Small intestine (tissue), 16 donors: ENCODE measurements at places on chromosomes 4 and X.
A peak's percentile ranks its signal among the peaks of the same experiment; 100 is the strongest.

DNA sequence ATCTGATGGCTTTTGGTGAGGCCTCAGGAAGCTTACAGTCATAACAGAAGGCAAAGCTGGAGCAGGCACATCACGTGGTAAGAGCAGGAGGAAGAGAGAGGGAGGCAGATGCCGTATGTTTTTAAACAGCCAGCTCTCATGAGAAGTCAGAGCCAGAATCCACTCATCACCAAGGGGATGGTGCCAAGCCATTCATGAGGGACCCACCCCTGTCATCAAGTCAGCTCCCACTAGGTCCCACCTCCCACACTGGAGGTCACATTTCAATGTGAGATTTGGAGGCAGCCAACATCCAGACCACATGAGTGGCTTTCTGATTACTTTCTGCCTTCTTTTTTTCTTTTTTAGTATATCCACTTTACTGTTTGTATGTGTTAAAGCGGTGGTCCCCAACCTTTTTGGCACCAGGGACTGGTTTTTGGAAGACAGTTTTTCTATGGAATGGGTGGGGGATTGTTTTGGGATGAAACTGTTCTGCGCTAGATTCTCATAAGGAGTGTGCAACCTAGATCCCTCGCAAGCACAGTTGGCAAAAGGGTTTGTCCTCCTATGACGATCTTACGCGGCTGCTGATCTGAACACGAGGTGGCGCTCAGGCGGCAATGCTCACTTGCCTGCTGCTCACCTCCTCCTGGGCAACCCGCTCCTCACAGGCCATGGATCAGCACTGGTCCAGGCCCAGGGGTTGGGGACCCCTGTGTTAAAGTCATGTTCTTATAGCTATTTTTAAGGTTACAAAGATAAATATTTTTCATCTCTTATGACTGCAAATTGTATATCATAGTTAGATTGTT lies 61.7 kb downstream of the SLIT2 start:
- DNase-seq, result peak; percentile 28

DNA sequence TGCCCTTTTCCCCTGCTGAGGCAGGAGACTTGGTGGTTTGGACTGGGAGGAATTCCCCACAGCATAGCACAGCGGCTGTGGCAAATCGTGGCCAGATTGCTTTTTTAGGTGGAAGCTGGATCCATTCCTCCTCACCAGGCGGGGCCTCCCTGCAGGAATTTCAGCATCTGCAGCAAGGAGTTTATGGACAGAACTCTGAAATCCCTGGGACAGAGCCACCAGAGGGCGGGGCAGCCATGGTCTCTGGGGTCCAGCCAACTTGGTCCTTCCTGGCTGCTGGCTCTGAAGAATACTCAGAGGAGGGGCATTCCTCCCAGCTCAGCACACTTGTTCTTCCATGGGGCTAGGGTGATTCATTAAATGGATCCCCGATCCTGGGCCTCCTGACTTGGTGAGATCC lies 794.3 kb downstream of the SH3BGRL start:
- DNase-seq, result no peak

DNA sequence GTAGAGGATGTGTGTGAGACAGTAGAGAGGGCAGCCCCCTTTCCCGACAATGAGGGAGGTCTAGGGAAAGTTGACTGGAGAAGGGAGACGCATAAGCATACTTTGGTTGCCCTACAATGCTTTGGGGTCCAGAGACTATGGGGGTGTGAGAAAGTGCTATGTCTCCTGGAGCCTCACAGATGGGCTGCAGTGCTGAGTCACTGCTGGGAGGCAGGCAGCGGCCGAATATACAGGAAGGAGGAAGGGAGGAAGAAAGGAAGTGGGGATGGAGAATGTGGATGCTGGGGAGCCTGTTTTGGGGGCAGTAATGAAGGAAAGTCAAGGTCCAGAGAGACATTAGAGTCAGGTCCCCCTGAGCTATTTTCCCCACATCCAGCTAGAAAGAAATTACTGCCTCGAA lies 12.7 kb downstream of the DRP2 start:
- no peak for DNase-seq

GRCh38 chr4:2728221-2728620 lies 27.9 kb downstream of the TNIP2 start:
- DNase-seq, result no peak

GRCh38 chrX:13994104-13994503 lies 35.6 kb downstream of the GEMIN8 start:
- DNase-seq, result no peak

DNA sequence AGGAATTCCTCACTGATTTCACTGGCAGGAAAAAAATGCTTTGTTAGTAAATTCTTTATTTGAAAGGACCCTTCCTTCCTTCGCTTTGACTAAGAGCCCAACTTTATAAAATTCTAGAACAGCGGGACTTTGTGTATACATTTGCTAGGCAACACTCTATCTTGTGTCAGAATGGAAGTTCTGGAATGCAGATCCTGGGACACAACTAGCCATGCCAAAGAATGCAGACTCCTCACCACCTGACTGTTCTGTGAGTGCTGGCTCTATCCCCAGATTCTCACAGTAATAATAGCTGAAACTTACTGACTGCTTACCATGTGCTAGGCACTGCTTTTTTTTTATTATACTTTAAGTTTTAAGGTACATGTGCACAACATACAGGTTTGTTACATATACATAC lies 73.3 kb upstream of the ZDHHC15 start:
- DNase-seq, result no peak

- no peak for DNase-seq
These were observed 47.8 kb downstream of the GAB1 start for GRCh38 chr4:143384381-143384994.

DNA sequence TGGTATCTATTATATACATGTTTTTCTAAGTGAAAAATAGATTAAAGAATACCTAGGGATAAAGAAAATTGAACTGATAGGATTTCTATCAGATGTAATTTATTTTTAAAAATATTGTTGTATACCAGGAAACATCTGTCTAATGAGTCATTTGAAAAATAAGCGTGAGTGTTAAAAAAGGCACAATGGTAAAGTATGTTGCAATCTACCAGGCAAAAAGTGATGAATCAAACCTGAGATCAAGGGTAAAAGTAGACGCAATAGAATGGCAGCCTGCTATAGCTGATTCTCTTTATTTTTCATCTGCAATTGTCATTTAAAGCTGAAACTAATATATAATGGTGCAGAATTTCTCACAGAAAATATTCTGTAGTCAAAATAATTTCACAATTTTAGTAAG lies 1119.6 kb downstream of the PCDH18 start:
- DNase-seq, result no peak

DNA sequence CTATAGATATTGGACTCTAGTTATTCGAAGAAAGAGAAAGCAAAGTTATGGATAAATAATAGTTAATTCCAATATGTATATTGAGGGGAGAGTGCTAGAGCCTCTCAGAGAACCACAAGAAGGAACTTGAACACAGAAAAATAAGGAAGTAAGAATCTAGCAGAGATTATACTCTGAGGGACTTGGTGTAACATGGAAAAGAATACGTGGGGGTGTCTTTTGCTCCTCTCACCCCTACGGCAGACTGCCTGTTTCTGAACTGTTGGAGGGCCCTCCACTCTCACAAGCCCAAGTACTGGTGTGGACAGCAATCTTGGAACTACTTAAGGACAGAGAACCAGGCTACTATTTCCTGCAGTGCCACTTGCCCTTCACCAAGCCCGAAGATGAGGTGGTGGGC lies 1174.4 kb upstream of the PCDH10 start:
- no peak for DNase-seq

- DNase-seq, result no peak
These were observed 14.8 kb upstream of the RASGEF1B start for GRCh38 chr4:81486502-81486901.

DNA sequence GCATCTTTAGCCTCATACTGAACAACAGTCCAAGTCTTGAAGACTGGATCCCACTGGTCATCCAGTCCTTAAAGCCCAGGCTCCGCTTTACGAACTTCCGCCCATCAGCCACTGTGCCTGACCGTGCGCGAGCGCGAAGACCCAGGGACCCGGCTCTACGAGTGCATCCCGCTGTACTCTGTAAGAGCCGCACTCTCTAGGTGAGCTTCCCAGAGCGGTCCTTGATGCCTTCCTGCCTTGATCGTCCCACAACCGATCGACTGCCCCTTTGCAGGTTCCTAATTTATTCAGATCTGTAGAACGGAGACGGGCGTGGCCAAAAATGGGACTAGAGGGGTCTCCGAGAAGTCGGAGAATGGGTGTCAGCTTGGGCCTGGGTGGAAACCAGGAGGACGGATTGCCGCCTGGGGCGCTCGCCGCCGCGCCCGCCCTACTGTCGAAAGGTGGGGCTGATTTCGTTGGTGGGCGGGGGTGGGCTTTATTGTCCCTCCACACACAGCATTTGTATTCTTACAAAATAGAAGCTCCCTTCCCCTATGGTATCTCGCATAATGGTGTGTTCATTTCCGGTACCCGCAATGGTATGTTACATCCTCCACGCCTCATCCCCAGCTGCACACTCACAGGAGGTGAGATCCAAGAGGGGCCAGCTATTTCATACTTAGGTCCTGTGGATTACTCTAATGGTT lies 42.3 kb upstream of the FAM156A start:
- DNase-seq, result no peak

DNA sequence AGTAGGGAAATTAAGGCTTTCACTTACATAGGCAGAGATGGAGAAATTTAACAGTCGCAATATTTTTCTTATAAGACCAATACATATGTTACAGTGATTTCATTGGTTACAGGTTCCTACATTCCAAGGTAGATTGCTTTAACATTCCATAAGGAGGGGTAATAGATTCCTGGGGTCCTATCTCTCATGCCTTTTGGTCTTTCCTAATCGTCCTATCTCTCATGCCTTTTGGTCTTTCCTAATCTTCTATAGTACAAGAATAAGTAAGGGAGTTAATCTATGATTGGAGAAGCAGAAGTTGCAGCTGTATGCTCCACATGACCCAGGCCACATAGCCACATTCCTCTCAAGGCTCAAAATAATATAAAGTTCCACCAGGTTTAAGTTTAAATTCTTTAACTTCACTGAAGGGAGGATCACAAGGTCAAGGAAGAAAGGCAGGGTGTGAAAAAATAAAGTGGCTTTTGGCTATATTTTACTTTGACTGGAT lies 285.0 kb upstream of the BOD1L1 start:
- DNase-seq, result no peak

DNA sequence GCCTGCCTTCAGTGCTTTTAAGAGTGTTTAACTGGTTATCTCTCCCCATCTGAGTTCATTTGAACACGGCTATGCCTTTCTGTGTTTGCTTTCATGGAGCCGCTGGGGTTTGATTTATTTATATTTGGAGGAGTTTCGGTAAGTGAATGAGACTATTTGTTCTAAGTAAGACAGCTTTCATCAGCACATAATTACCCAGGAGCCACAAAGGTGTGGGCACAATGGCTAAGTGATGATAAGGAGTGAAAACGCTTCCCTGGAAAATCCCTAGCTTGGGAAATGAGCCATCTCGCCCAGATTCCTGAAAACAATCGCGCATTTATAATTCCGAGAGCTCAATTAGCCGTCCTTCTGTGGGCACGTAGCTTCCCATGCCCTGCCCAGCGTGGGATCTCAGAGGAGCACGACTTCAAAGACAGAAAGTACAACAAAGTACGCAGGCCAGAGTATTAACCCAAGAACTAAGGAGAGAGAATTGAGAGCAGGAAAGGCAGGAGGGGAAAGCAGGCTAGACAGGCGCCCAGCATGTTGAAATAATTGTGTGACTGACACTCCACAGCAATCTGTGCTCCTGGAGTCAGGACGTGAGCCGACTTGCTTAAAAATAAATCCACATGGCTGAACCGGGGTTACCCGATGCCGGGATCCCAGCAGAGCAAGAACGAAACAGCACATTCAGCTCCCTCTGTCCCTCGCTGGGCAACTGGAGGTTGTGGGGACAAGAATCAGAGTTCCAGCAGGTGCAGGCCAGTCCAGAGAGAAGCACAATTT lies 99.0 kb downstream of the DHRSX start:
- DNase-seq, result no peak

- no peak for DNase-seq
These were observed 6.2 kb downstream of the MYL5 start for GRCh38 chr4:680551-680927.

DNA sequence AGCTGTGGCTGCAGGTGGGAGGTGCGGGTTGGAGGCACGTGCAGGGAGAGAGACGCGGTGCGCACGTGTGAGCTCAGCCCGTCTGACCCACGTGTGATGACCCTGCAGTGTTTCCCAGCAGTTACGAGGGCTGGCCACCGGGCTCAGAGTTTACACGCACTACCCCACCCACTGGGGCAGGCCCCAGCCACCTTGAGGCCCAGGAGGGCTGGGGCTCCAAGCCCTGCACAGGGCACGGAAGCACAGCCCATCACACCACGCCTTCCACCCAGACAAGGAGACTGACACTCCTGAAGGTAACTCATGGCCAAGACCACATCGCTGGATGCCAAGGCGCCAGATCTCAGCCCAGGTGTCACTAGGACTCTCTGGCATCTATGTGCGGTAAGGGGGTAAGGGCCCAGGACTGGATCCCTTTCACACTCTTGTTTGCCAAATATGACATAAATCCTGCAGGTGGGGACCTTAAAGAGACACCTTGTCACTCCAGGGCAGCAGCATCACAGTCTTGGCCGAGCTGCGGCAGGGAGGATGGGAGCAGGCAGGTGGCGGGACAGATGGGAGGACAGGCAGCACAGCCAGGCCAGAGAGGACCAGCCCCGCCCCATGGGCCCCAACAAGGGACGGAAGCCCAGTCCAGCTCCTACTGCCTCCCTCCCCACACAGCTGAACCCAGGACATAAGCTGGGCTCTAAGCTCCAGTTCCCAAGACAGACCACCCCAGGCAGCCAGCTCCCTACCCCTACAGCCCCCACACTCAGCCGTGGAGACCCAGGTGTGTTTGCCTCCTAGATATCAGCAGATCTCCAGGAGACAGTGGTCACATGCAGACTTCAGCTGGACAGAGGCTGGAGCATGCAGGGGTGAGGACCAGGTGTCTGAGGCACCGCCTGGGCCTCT lies 56.8 kb downstream of the ZFYVE28 start:
- peak; percentile 63 for DNase-seq

- peak; percentile 75 for DNase-seq
These were observed 114.6 kb downstream of the CPE start for GRCh38 chr4:165493359-165493758.

- DNase-seq, result no peak
These were observed 273.3 kb downstream of the TRIML1 start for GRCh38 chr4:188412499-188412898.

DNA sequence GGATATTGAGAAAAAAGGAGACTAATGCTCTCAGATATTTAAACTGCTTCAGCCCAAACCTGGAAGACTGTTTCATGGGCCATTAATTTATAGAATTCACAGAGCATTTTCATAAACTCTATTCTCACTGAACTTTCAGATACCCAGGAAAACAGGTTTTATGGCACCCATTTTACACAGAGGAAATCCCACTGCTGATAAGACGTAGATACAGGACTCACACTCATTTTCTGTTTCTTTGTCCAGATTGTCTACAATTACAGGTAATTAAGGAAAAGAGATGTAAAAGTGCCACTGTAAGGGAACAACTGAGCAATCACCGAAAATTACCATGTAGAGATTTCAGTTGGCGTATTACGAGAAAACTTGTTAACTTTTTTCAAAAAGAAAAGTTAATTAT lies 83.3 kb downstream of the FAM184B start:
- DNase-seq, result no peak

DNA sequence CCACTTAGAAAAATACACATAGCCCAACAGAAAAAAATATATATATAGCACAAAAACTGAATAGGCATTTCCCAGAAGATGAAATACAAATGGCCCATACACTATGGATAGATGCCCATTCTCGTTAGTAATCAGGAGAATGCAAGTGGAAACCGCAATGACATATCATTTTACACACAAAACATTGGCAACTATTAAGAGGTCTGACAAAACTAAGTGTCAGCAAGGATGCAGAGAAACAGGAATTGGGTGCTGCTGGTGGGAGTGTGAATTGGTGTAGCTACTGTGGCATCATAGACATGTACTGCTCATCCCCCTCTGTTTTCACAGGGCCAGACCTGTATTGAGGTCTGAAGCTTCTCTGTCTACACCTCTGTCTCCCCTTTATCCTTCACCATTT lies 320.0 kb downstream of the IDS start:
- DNase-seq, result no peak
